WTC11 (cell line): ENCODE measurements at places on chromosomes 2 and 18. TPM values are rescaled to one million over a fixed set of nuclear protein-coding genes. Genes with fewer than 3 reads are reported as not detected.

The DQX1 gene
- 1.2 to 1.9 TPM (median 1.3 TPM) in 3 replicates for total RNA-seq

The GPBAR1 gene
- total RNA-seq, result 0.20 to 0.39 TPM (median 0.25 TPM) in 3 replicates

The ELOA2 gene
- not detected in 3 replicates for total RNA-seq

The ZNF804A gene
- not detected in 3 replicates for total RNA-seq

- peak; percentile 38 for DNase-seq
Measured at GRCh38 chr2:198930170-198930569, 527.6 kb downstream of the SATB2 start.

DNA sequence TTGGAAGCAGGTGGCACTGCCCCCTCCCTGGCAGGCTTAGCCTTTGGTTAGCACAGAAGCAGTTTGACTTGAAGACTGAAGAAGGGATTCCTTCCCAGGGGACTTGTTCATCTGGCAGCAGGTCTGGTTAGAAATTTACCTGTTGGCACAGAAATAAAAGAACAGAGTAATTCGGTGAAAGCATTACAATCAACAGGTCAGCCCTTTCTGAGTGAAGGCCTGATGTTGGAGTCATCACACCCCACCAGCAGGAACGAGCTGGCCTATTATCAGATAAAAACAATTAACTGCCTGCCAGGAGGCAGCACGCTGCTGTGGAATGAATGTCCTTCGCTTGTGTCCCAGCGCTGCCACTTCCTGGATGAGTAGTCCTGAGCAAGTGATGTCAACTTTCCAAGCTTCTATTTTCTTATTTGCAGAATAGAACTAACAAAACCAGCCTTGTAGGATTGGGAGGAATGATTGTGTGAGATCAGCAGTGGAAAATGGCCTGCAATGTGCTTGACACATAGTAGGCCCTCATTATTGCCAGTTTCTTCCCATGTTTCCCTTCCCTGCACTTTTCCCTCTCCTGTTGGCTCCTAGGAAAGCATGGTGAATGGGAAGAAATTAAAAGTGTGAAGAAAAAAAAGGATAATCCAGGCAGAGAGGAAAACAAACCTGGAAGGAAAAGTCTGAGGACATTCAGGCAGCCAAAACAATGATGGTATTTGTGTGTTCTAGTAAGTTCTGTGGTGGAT lies 29.0 kb downstream of the LGALSL start:
- DNase-seq, result no peak

DNA sequence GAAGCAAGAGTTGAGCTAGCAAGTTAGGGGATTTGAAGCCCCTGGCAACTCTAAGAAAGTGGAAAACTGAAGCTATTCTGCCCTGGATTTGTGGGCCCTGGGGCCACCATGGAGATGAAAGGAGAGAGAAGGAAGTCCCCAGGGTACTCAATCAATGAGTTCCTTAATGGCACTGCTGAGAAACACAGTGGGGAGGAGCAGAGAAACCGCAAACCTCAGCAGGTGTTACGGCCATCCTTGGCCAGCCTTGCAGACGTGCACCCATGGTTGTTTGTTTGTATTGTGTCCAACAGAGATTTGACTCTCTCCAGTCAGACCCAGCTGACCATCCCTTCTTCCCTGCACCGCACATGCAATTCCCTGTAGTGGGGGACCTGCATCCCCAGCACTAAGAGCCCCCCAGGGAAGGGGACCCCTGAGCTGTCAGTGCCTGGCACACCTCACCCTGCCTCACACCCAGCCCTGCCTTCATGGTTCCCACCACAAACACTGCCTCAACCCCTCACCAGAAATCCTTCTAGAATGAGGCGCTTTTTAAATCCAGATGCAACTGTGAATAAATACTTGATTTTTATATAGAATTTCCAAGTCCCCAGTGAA lies 255.3 kb downstream of the SH3BP4 start:
- no peak for DNase-seq

- peak; percentile 33 for DNase-seq
Measured at GRCh38 chr2:50492477-50492851, 539.5 kb downstream of the NRXN1 start.

GRCh38 chr18:13452388-13452811 lies 233.8 kb downstream of the LDLRAD4 start:
- no peak for DNase-seq

- peak; percentile 93 for DNase-seq
Measured at GRCh38 chr2:172103471-172104272, 972 bp upstream of the DLX2 start.
